CD4-positive, alpha-beta T cell (primary cell): ENCODE measurements at places on chromosomes 13 and 19. TPM values are rescaled to one million over a fixed set of nuclear protein-coding genes. Genes with fewer than 3 reads are reported as not detected.

The FFAR1 gene
- total RNA-seq: not detected

DNA sequence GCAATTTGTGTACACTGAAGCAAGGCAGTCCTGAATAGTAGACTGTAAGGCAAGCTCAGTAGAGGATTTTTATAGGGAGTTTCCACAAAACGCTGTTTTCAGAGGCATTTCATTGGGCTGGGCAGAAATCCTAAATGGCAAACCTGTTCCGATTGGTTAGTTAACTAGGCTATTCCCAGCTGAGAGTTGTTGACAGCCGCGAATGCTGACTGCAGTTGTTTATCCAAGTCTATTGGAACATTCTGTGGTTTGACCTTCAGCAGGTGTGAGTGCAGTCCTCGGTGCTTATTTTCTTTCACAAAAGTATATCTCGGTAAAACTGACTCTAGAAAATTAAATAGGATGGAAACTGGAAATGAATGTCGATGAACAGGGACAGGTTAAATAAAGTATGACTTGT lies 45.4 kb downstream of the TPT1 start:
- H3K27ac ChIP-seq: no peak overlapping the region
- no peaks in the 10 kb centered on the region for H3K36me3 ChIP-seq
- no peak for DNase-seq
- peaks cover 33% of the 10 kb centered on the region for H3K4me1 ChIP-seq
- no peak overlapping the region for H3K4me3 ChIP-seq

DNA sequence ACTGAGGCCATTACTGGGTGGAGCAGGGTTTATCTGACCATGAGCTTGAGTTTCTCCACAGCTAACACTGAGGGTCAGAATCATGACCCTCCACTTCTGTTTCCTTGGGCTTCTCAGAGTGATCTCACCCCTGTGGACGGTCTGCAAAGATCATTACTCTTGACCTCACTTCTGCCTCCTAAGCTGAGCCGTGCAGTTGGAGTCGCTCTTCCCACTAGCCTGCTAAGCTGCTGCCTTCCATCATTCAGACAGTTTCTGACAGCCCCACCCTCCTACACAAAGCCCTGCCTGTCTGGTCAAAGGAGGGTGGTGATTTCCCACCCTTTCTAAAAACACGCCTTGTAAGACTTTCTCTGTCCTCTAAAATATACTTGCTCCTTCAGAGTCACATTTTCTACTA lies 9.3 kb upstream of the FRY start:
- no peak overlapping the region for H3K27ac ChIP-seq
- no peak for DNase-seq
- no peaks in the 10 kb centered on the region for H3K4me1 ChIP-seq
- no peaks in the 10 kb centered on the region for H3K27me3 ChIP-seq

- no peaks in the 10 kb centered on the region for H3K27me3 ChIP-seq
- no peak overlapping the region for H3K4me3 ChIP-seq
- H3K27ac ChIP-seq: no peak overlapping the region
Measured at GRCh38 chr13:73429701-73430100, 370.9 kb downstream of the KLF5 start.

- H3K27ac ChIP-seq: no peak overlapping the region
- no peaks in the 10 kb centered on the region for H3K4me1 ChIP-seq
- no peak overlapping the region for H3K4me3 ChIP-seq
- no peaks in the 10 kb centered on the region for H3K27me3 ChIP-seq
- DNase-seq: no peak
Measured at GRCh38 chr13:69418319-69418718, 689.3 kb upstream of the ATXN8OS start.

DNA sequence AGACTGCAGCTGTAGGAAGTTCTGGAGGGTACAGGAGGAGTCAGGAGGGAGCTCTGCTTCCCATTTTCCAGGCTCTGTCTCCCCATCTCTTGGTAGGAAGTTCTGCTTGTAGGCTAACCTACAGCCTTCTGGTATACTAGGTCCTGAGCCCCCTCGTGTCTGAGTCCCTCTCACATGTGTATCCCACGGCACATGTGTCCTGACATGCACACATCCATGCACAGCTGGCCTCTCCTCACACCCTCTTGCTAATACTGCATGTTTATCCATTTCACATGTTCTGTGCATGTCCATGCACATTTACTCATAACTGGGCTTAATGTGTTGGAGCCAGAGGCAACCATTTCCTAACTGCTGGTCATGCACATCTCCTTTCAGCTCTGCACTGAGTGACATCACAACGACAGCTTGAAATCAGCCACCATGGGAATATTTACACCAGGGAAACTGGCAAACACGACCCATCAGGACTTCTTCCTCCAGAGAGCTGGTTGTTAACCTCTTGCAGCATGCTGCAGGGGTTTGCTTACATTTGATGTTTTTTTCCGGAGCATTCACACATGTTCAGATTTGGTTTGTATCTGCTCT lies 3.0 kb downstream of the CD209 start:
- no peaks in the 10 kb centered on the region for H3K27me3 ChIP-seq
- no peaks in the 10 kb centered on the region for H3K4me1 ChIP-seq
- H3K4me3 ChIP-seq: no peak overlapping the region
- no peaks in the 10 kb centered on the region for H3K36me3 ChIP-seq
- DNase-seq: no peak

DNA sequence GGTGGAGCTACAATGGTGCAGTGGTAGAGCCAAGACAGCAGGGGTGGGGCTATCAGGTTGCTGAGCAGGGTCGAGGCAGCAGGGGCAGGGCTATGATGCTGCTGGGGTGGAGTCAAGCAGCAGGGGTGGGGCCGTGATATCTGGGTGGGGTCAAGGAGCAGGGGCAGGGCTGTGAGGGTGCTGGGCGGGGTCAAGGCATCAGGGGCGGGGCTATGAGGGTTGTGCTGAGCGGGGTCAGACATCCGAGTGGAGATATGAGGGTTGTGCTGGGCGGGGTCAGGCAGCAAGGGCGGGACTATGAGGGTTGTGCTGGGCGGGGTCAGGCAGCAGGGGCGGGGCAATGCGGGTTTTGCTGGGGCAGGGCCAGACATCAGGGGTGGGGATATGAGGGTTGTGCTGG lies 14.7 kb downstream of the HCN2 start:
- no peak for DNase-seq
- H3K27me3 ChIP-seq: no peaks in the 10 kb centered on the region
- H3K4me1 ChIP-seq: peaks cover 19% of the 10 kb centered on the region
- H3K4me3 ChIP-seq: no peak overlapping the region

The ZNF418 gene
- total RNA-seq: 3.5 TPM

GRCh38 chr13:43339805-43340550 lies 316.6 kb downstream of the DNAJC15 start:
- H3K27ac ChIP-seq: no peak overlapping the region
- DNase-seq: no peak
- H3K36me3 ChIP-seq: no peaks in the 10 kb centered on the region
- no peak overlapping the region for H3K4me3 ChIP-seq
- H3K27me3 ChIP-seq: no peaks in the 10 kb centered on the region

- no peak for DNase-seq
- peak overlapping the region; percentile 43 for H3K4me3 ChIP-seq
- peaks cover 14% of the 10 kb centered on the region for H3K4me1 ChIP-seq
- no peak overlapping the region for H3K27ac ChIP-seq
- H3K27me3 ChIP-seq: no peaks in the 10 kb centered on the region
Measured at GRCh38 chr13:30690282-30691188, 44.8 kb upstream of the ALOX5AP start.

GRCh38 chr13:19591864-19592263 lies 30.5 kb upstream of the TPTE2 start:
- no peaks in the 10 kb centered on the region for H3K36me3 ChIP-seq
- H3K27ac ChIP-seq: no peak overlapping the region
- no peak for DNase-seq
- H3K4me3 ChIP-seq: no peak overlapping the region
- H3K27me3 ChIP-seq: no peaks in the 10 kb centered on the region
- peaks cover 13% of the 10 kb centered on the region for H3K4me1 ChIP-seq

The CYP4F12 gene
- 0.75 TPM for total RNA-seq

DNA sequence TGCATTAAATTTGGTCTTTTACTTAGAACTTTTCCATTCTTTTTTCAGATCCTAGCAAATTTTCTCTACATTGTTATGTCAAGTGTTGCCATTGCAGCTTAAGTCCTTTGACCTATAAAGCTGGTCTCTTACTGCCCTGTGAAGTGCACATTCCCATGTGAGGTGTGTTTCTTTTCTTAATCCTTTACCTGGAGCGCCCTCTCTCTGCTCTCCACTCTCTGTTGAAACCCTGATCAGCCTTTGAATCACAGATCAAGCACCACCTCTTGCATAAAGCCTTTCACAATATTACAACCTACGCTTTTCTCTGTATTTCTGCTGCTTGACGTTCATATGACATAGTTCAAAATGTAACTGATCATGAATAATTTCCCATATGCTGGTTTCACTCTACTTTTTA lies 84.8 kb downstream of the PCDH17 start:
- H3K4me1 ChIP-seq: no peaks in the 10 kb centered on the region
- no peaks in the 10 kb centered on the region for H3K27me3 ChIP-seq
- no peaks in the 10 kb centered on the region for H3K36me3 ChIP-seq
- no peak overlapping the region for H3K27ac ChIP-seq

The CAMSAP3 gene
- total RNA-seq: 0.16 TPM

DNA sequence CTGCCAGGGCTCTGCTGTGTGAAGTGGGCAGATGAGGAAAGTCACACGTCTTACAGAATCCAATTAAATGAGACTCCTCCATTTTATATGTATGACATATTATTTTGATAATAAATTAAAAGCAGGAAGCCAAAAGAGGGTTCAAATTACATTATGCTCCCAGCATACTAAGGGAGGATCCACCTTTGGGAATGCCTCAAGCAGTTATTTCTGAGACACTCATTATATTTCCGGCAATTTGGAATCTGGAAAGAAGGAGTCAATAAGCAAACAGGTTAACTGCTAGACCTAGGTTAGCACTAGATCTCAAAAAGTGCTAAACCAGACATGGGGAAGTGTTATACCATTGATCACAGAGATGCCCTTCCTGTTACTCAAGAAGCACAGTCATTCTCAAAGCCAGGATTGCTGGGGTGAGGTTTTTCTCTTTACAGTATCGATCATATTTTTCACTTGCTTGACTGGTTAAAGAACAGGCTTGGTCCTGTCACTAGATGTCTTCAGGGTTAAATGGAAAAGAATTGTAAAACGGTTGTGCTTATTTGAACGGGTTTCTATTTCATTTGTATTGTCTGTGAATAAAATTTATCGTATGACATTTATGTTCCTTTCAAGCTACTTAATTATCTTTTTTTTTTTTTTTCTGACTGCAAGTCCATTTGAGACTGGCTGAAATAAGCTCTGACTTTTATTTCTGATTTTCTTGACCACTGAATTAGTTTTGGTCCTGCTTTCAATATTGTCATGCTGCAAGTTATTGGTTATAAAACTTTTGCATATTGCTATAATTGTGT lies 523.2 kb downstream of the KLF12 start:
- no peak for DNase-seq
- H3K27me3 ChIP-seq: no peaks in the 10 kb centered on the region
- no peak overlapping the region for H3K4me3 ChIP-seq
- no peak overlapping the region for H3K27ac ChIP-seq
- no peaks in the 10 kb centered on the region for H3K36me3 ChIP-seq

GRCh38 chr19:54630782-54631181 lies 498 bp downstream of the LILRB1 start:
- H3K36me3 ChIP-seq: no peaks in the 10 kb centered on the region
- no peaks in the 10 kb centered on the region for H3K4me1 ChIP-seq
- no peak overlapping the region for H3K27ac ChIP-seq

DNA sequence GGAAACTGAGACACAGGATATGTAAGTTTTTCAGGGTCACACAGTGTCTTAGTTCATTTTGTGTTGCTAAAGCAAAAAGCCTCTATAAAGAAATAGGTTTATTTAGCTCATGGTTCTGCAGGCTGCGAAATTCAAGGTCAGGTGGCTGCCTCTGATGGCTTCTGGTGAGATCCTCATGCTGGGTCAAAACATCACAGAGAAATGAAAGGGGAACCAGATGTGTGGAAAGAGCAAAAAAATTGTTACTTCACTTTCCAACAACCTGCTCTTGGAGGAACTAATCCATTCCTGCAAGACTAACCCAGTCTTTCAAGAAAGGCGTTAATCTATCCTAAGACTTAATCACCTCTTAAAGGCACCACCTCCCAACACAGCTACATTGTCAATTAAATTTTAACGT lies 64.2 kb upstream of the UBL3 start:
- H3K27me3 ChIP-seq: no peaks in the 10 kb centered on the region
- H3K36me3 ChIP-seq: no peaks in the 10 kb centered on the region
- no peak overlapping the region for H3K4me3 ChIP-seq
- H3K4me1 ChIP-seq: peaks cover 7% of the 10 kb centered on the region
- H3K27ac ChIP-seq: no peak overlapping the region

DNA sequence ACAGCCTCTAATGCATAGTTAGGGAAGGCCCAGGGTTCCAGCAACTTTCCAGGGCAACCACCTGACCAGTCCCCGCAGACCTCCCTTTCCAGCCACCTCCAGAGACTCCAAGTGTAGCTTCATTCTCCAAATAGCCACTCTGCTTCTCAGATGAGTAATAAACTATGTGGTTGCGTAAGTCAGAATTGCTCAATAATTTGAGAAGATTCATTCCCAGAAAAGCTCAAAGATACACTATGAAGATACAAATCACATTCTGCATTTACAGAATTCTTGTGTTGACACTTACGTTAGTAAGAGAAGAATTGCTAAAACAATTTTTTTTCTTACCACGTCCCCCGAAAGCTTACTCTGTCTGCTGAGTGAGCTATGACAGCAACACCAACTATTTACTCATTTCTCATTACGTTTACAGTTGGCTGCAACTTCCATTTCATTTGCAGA lies 8.2 kb upstream of the LATS2 start:
- no peak overlapping the region for H3K27ac ChIP-seq
- no peaks in the 10 kb centered on the region for H3K27me3 ChIP-seq
- no peak for DNase-seq

DNA sequence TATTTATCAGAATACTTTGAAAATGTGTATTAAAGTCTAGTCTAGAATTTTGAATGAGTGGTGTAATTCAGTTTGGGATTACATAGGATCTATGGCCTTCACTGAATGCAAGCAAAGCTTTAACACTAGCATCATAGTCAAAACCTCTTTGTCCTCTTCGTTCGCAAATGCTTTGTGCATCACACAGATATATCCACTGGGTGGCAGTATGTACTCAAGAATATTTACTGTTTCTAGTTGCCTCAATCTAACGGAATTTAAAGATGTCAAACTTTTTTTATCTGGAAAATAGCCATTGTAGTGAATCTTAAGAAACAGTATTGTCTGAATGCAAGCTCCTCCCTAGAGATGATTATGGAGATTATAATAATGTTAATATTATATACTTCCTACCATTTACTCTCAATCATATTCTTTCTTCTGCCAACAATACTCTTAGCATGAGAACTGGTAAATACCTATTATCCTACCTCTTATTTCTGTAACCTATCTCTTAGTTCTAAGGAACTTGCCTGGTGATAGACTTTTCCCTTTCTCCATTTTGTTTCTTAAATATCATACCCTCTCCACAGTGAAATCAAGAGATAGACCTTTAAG lies 25.8 kb downstream of the LACC1 start:
- H3K36me3 ChIP-seq: no peaks in the 10 kb centered on the region
- H3K27ac ChIP-seq: no peak overlapping the region
- H3K27me3 ChIP-seq: no peaks in the 10 kb centered on the region
- DNase-seq: no peak

The ZNF600 gene
- total RNA-seq: 13.4 TPM

GRCh38 chr13:63460462-63461090 lies 2044.9 kb upstream of the PCDH20 start:
- no peak overlapping the region for H3K27ac ChIP-seq
- H3K27me3 ChIP-seq: no peaks in the 10 kb centered on the region
- no peaks in the 10 kb centered on the region for H3K4me1 ChIP-seq
- no peak overlapping the region for H3K4me3 ChIP-seq
